Cortex of kidney (tissue), 1 donor: ENCODE measurements at places on chromosomes 16 and 17.

- DNase-seq = no peak
These were observed at the start of gene AKTIP for GRCh38 chr16:53502331-53503269. AKTIP (minus strand) TSS chr16:53503209; CDS start chr16:53500259, 2,950 bp downstream.

GRCh38 chr17:69492410-69493071, 78.0 kb downstream of the MAP2K6 start:
- no peak for DNase-seq

- DNase-seq = no peak
These were observed 72.0 kb downstream of the FTO start for GRCh38 chr16:53775821-53776431.

DNA sequence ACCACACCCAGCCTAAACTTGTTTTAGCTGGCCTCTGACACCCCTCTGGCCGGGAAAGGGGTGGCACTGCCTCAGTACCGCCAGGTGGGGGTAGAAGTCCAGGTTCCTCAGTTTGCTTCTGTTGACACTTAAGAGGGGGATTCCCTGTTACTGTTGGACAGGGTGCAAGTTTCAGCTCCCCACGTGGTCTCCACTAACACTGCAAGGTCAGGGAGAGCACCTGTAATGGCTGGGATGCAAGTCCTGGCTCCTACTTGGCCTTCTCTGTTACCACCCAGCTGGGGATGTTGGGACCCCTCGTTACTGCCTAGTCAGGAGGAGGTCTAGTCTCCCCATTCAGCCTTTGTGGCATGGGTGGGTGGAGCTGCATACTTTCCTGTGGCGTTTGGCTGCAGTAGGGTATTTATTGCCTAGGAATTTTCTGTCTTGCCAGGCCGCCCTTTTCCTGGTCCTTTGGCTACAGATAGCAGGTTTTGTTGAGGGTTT, 10.6 kb upstream of the MFAP4 start:
- DNase-seq = no peak

DNA sequence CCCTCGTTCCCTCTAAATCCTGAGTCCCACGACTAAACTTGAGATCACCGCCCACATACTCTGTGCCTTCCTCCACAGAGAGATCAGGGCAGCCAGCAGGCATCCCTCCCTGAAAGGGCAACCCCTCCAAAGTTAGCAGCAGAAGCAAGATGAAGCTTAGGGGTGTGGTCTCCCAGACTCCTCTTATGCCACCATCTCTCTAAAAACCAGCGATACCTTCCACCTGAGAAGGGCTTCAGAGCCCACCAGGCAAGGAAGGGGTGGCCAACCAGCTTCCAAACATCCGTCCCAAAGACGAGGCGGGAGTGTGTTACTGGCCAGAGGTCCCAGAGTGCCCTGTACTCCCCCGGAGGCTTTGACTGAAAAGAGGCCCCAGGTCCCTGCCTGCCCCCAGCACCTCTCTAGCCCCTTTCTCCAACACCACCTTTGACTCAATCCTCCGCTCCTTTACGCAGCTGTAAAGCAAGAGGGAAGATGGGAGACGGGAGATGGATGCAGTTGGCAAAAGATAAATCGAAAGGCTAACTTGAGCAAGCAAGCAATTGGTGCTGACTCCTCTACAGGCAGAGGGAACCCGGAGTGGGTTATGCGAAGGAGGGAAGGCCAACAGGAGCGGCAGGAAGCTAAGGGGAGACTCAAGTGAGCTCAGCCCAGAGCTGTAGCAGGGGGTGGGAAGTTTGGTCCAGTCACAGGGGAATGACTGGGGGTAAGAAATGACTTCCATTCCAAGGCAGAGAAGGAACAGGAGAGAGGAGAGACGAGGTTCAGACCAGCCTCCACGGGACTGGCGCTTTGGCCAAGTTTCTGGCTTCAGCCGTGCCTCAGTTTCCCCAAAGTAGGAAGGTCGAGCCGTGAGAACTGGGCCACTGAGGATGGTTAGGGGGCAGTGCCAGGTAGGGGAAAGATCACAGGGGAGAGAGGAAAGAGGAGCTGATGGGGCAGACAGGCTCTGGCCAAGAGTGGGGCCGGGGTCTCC, 1.0 kb downstream of the ST3GAL2 start:
- no peak for DNase-seq

GRCh38 chr17:40063901-40064531, 1.3 kb downstream of the THRA start:
- no peak for DNase-seq

DNA sequence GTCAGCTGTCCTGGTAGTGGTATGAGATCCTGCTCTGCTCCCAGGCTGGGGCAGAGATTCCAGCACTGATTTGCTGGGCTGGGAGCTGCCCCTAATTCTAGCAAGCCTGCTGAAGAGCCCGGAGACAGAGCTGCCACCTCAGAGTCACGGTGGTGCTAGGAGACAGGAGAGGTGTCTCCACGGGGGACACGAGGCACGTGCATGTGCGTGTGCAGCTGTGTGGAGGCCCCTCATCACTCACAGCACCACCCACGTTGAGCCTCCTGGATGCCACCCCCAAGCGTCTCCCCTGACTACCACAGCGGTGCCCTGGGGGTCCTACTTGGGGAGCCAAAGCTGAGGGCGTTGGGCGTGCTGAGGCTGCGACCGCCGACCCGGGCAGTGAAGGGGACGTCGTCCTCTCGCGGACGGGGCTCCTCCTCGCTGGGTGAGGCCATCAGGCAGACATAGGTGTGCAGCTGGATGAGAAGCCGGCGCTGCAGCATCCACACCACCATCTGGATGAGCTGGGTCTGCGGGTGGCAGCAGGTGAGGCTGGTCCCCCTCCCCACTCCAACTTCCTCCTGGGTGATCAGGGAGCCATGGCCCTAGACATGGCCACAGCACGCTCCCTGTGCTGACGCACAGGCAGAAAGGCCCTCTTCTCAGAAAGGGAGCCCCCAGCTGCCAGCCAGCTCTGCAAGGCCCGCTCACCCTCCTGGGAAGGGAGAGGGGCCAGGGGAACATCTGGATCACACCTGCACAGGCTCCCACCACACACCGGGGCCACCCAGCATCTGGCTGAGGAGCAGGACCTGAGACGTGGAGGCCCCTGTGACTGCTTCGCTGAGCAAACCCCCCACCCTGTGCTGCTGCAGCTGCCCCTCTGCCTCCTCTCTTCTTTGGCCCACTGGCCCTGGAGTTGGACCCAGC, 11.6 kb downstream of the MPG start:
- DNase-seq = no peak

DNA sequence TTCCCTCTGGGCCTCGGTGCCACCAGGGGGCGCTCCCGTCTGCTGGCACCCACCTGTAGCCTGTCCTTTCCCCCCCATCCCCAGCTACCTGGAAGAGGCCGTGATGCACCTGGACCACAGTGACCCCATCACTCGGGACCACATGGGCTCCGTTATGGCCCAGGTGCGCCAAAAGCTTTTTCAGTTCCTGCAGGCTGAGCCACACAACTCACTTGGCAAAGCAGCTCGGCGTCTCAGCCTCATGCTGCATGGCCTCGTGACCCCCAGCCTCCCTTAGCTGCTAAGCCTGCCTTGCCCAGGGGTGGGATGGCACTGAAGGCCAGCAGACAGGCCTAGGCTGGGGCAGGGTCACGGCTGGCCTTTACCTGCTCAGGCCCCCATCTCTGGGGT, 818 bp upstream of the NRN1L start:
- DNase-seq = no peak

- no peak for DNase-seq
These were observed 1.5 kb upstream of the LCAT start for GRCh38 chr16:67945392-67945933.

GRCh38 chr16:5006348-5007193, 27.2 kb downstream of the NAGPA start:
- no peak for DNase-seq

- no peak for DNase-seq
These were observed 81.2 kb downstream of the TIMM22 start for GRCh38 chr17:1077986-1078711.

DNA sequence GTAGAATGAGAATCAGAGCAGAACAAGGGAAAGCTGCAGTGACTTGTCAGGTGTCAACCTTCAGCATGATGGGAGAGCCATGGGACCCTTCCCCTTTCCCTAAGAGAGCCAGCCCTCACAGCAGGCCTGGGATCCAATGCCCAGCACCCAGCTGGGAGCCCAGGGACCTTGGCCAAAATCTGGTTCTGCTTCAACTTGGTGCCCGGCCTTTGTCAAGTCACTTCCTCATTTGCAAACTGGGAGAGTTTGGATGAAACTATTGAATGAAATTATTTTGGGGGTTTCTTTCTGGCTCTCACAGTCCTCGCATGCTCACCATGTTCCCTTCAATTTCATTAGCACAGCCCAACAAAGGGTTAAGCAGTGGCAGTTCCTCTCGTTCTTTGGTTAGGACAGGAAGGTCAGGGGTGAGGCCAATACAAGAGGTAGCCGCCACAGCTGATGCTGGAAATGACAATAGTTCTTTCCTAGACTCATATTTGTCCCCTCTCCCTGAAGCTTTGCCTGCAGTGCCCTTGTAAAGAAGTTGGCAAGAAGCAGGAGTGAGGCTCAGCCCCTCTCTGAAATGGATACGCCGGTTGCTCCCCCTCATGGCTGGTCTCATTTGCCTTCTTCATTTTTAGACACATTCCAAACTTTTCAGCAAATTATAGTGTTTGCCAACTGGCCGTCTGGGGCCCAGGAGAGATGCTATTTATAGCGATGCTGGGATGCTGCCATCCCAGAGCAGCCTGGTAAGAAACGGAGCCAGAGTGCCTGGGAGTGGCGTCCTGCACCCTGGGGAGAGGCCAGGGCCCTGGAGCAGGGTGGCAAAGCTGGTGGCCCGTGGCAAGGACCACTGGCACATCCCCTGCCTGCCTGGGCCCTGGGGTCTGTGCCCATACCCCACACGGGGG, 34.5 kb upstream of the MEOX1 start:
- no peak for DNase-seq

- no peak for DNase-seq
These were observed 40.2 kb downstream of the GRB2 start for GRCh38 chr17:75365009-75365930.

GRCh38 chr17:58020401-58020800, 13.4 kb upstream of the SRSF1 start:
- DNase-seq = no peak

DNA sequence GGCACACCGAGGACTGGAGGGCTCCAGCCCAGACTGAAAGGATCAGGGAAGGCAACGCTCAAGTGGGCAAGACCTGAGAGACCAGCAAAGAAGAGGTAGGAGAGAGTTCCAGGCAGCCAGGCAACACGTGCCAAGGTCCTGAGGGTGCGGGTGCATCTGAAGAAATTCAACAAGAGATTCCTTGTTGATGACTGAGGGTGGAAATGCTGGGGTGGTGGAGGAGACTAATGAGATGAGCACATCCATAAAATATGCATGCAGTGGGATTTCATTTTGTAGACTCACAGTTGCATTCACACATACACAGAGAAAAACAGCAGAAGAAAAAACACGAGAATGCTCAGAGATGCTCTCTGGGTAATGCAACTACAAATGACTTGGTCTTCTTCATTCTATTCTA, 154.8 kb upstream of the FOXF1 start:
- no peak for DNase-seq

GRCh38 chr17:7293816-7294613, 424 bp downstream of the YBX2 start:
- no peak for DNase-seq

DNA sequence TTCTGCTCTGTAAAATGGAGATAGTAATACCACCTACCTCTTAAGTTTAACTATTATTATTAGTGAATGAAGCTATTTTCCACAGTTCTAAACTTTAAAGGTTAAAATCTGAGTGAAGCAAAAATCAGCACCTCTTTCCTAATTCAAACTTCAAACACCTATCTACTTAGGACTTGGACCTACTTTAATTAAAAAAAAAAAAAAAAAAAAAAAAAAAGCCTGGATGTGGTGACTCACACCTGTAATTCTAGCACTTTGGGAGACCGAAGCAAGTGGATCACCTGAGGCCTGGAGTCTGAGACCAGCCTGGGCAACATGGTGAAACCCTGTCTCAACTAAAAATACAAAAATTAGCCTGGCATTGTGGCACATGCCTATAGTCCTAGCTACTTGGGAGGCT, 5.0 kb upstream of the KANSL1 start:
- no peak for DNase-seq

- no peak for DNase-seq
These were observed 59.0 kb downstream of the TANGO6 start for GRCh38 chr16:68902003-68902968.

DNA sequence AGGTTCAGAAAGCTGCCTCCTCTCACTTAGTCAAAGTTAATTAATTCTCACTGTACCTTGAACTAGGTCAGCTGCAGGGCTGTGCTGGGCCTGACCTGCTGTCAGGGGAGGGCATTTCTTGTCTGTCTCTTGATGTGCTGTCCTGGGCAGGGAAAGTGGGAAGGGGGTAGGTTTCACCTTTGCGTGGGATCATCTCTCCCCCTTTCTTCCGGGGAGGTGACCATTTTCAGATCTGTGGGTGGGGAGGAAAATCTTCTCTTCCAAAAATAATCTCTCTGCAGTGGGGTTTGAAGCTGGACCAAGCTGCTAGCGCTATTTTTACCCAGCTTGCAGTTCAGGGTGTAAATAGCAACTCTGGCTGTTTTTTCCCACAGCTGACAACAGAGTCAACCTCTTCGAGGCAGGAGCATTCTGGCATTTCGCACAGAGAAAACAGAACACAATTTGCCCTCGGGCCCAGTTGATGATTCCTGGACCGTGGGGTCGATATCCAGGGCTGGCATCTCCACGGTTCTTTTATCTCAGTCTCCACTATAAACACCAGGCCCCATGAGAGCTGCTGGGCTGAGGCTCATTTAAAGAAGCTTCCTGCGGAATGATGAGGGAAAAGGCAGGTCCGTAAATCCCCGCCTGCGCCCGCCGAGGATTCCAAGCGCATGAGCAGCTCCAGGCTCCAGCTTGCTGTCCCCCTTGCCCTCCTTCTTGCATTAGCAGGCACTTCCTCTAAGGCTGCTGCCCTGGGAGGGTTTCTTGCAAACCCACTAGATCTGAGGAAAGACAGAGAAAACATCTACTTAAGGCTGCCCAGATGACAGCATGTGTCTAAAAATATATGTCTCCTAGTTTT, 93.9 kb downstream of the YPEL2 start:
- DNase-seq = no peak

- no peak for DNase-seq
These were observed 16.0 kb downstream of the OMG start for GRCh38 chr17:31281061-31281460.

- no peak for DNase-seq
These were observed 154.8 kb downstream of the SALL1 start for GRCh38 chr16:50996166-50996829.

DNA sequence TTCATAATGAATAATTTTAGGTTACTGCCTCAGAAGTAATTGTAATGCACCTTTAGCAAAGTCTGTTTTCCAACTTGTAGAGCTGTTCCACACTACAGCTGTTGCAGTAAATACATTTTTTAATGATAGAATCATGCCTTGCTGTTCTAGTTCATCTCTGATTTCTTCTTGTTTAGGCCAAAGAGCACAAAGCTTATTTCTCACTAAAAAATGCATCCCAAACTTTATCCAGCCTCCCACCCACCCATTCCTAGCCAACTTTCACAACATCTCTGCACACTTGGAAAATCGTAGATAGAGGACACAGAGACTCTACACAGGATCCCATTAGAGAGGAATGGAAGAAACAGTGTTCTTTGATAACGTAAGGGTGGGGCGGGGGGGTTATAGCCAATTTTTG, 252.2 kb upstream of the DYNLRB2 start:
- no peak for DNase-seq
